Activated T-cell treated with anti-CD3 and anti-CD28 coated beads, Interleukin-2, amount 50 U/mL, for 1 hour (primary cell): ENCODE measurements at places on chromosomes 7 and 10.

DNA sequence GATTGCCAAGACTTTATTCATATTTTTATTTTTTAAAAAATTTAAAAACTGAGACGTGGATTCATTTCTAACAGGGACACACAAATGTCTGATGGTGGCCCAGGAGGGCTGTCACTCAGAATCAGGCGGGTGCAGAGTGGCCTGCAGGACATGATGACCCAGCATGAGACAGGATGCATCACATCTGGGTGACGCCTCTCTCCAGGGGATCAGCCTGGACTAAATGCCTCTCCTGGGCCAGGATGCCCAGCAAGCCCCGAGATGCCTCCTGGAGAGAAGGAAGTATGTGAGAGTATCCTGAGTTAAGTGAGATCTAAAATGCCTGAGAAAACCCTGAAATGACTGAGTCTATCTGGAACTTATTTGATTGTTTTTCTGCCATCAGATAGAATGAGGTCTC, 16.9 kb upstream of the MTURN start:
- DNase-seq, result no peak

DNA sequence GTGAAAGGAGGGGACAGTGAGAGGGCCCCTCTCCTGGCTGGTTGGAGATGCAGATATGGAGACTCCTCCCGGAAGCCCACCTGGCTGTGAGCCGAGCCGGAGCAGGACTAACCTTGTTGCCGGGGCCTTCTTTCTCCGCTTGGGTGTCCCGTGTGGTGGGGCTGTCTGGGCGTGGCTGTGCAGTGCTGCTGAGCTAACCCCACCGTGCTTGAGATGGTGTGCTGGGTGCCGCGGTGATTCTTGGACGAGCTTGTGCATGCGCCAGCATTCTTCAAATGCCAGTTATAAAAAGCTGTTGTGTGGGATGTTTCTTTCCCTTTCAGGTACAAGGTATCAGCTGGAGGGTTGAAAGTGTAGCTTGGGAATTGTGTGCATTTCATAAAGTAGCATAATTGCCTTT, 48.8 kb downstream of the DAGLB start:
- no peak for DNase-seq

- DNase-seq, result no peak
These were observed 571.0 kb downstream of the SH2D4B start for GRCh38 chr10:81108516-81109199.

DNA sequence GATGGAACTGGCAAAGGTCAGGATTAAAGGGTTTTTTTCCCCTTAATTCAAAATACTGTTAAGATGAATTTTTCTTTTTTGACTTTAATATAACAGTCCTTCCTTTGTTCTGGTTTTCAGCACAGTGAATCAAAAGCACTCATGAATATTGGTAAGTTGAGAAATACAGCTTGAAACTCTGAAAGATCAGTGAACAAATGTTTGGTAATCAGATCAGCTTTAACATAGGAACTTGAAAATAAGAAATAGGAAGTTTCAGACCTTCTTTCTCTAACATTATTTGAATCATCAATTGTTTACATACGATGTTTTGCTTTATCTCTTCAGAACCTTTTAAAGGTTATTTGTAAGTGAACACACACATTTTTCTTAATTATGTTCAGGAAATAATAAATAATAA, 90.5 kb downstream of the SGMS1 start:
- no peak for DNase-seq

DNA sequence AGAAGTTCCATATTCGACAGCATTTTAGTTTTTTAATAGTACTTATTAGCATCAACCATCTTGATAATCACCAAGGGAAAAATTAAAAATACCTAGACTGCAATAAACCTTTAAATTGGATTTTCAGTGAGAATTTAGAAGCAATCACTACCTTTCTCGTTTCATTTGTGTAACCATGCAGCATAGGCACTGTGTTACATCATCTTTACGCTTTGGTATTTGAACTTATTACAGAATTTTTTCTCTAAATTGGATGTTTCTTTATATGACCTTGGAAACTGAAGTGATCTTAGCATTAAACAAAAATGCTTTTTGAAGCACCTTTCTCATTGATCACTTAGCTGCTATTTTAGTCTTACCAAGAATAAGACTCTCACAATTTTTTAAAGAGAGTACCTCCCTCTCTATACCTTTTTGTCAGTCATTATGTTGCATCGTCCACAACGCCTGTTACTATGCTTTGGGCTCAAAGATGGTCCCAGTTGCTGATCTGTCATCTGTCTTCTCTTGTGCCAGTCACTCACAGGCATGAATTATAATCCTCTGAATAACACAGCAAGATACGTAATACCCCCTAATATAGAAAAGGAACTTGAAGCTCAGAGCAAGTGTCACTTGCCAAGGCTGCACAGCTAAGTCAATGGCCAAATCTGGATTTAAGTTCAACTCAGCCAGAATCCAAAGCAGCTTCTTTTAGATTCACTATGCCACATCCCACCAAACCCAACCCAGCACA, 19.6 kb upstream of the ASCC1 start:
- no peak for DNase-seq

DNA sequence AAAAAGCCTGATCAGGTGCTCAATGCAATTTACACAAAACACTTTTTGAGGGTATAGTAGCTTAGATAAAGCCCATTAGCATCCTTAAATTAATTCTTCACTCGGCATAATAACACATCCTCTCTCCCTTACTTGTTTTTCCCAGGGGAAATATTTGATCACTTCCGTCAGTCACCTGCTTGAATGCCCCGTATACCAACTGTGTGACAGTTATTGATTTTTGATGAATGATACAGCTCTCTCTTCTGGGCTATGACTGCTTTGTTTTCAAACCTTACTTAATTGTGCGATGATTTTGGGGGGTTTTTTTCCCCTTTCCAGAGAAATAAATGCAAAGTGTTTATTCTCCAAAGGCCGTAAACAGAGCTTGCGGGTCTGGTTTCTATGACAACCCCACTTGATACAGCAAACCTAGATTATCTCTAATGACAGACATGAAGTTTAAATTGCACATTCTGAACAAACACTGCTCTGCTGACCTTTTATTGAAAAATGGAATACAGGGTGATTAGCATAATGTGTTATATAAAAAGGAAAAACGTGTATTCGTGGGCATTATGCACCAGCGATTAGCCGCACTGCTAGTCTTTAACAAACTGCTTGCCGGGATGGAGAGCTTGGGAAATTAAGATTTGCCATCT, 78.4 kb upstream of the NANOS1 start:
- DNase-seq, result no peak
